Breast epithelium (tissue), 4 donors: ENCODE measurements at places on chromosomes 4 and X.

DNA sequence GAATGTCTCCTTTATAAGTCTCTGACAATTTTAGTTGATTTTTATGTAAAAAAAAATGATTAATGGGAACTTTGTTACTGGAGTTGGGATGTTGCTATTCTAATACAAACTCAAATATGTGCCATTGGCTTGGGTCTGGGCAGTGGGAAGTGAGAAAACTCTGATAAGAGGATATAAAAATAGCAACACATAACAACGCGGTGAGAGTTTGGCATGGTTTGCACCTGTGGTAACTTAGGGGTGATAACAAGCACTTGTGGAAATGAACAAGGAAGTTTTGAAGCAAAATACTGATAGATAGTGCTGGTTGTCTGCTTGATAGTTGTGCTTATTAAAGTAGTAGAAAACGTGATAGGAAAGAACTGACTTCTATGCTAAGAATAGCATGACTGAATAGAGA is 743.3 kb upstream of the AGA start:
- H3K36me3 ChIP-seq: no peaks in the 10 kb centered on the region
- H3K27ac ChIP-seq: no peak overlapping the region
- no peak overlapping the region for H3K4me3 ChIP-seq

DNA sequence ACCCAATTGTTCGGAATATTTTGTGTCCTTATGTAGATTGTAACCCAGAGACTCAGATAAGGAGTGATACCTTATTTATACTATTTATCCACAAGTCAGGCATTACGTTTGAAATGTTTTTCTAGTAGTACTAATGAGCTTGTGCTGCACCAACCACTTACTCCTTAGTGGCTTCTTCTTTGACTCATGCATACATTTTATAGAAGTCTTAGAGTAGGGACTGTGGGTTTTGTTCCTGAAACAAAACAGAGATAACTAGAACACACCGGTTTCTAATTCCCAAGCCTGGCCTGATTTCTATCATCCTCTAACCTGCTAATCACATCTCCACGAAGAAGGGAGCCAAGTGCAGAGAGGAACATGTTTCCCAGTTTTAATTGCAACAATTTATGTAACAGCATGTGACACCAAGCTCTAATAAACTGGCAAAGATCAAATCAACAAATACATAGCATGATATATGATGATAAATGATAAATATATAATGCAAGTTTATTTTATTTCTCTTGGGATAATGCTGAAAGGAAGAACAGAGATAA is 32.3 kb downstream of the MGARP start:
- H3K36me3 ChIP-seq: no peaks in the 10 kb centered on the region
- no peak overlapping the region for H3K4me3 ChIP-seq
- DNase-seq: no peak

DNA sequence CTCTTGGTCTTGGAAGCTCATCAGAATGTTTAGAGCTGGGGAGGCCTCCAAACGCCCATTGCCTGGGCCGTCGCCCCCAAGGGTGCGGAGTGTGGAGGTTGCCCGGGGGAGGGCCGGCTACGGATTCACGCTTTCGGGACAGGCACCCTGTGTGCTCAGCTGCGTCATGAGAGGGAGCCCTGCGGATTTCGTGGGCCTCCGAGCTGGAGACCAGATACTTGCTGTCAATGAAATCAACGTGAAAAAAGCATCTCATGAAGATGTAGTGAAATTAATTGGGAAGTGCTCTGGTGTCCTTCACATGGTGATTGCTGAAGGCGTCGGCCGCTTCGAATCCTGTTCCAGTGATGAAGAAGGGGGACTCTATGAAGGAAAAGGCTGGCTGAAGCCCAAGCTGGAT is 23.3 kb downstream of the RGS12 start:
- DNase-seq: peak; percentile 20
- no peaks in the 10 kb centered on the region for H3K4me1 ChIP-seq
- H3K27ac ChIP-seq: no peak overlapping the region
- H3K27me3 ChIP-seq: no peaks in the 10 kb centered on the region
- no peaks in the 10 kb centered on the region for H3K36me3 ChIP-seq
- no peak overlapping the region for H3K4me3 ChIP-seq

- no peaks in the 10 kb centered on the region for H3K4me1 ChIP-seq
- H3K27me3 ChIP-seq: no peaks in the 10 kb centered on the region
- H3K36me3 ChIP-seq: no peaks in the 10 kb centered on the region
- H3K4me3 ChIP-seq: no peak overlapping the region
- H3K27ac ChIP-seq: no peak overlapping the region
Measured at GRCh38 chr4:95155759-95156451, 392.9 kb downstream of the UNC5C start.

DNA sequence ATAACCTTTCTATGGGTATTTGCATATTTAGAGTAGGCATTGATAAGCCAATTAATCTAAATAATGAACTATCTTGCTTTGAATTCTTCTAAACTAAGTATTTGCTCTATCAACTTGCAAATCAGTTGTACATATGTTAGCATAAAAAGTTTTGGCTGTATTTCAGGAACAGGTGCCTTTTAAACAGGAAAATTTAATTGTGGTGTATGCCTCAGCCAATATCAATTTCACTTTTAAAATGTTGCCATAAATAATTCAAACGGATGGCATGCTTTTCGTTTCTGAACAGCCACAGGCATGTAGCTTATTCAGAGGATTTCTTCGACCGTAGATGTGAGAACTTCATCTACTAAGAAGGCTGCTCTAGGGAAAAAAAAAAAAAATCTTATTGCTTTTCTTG is 99.9 kb downstream of the DCLK2 start:
- no peak overlapping the region for H3K4me3 ChIP-seq
- no peak overlapping the region for H3K27ac ChIP-seq
- H3K27me3 ChIP-seq: no peaks in the 10 kb centered on the region

- no peak for DNase-seq
- H3K4me3 ChIP-seq: no peak overlapping the region
- no peaks in the 10 kb centered on the region for H3K27me3 ChIP-seq
- no peaks in the 10 kb centered on the region for H3K36me3 ChIP-seq
Measured at GRCh38 chr4:184437565-184438265, 36.6 kb downstream of the IRF2 start.

DNA sequence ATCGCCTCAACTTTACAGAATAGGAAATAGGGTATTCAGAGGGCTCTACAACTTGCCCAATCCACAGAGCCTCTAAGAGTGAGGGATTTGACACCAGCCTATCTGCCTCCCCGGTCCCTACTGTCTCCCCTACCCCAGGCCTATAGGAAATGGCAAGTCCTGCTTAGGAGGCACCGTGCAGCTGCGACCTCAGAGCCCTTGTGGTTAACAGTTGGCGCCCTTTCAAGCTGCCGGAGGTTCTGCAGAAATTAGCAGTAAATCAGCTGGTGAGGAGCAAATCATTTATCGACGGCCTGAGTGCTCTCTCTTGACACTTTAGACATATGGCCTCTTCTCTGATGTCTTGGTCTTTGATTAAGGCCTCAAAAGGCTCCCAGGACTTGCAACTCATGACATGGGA is 96.9 kb downstream of the CLNK start:
- no peak overlapping the region for H3K4me3 ChIP-seq
- no peak overlapping the region for H3K27ac ChIP-seq
- no peaks in the 10 kb centered on the region for H3K36me3 ChIP-seq
- H3K4me1 ChIP-seq: no peaks in the 10 kb centered on the region

DNA sequence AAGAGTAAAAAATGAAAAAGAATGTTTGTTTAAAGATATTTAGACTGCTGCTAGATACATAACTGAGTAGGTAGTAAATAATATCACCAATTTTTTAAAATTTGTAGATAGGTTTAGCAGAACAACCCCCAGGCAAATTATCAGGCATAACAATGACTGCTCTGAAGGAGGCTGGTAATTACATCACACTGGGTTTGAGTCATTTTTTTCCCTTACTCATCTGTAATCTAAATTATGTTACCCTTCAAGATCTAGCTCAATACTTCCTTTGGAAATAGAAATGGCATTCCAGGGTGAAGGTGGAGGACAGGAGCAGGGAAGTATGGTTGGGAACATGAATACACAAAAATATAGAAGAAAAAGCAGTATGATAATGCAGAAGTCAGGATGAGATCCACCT is 431.6 kb upstream of the MAOA start:
- no peak for DNase-seq
- H3K4me3 ChIP-seq: no peak overlapping the region
- no peaks in the 10 kb centered on the region for H3K4me1 ChIP-seq

DNA sequence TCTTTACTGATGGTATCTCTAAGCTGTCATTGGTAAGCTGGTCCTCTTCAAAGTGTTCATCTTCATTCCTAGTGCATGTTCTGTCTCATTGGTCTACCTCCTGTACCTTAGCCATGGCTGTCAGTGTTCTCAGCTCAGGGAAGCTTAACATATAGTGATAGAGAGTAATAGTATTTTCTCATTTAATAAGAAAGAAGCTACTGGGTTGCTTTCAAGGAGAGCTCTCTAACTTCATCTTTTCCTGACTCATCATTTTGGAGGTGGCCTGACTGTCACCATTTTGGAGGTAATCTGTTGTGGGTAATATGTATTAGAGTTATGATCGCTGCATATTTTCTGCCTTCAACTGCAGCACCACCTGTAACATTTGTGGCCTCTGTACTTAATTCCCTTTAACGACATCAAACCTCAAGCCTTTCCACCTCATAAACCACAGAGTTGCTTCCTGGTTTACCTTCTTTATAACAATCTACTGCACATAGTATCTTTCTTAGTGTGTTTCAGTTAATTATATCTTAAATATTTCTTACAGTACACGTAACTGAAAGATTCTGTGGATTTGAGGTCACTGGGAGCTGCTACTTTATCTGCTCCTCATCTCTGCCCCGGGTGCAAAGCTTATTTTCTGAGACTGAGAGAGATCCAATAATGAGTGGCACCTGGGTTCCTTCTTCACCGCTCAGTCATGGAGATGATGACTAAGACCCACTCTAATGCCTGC is 474.0 kb upstream of the TECRL start:
- no peak overlapping the region for H3K27ac ChIP-seq
- no peak overlapping the region for H3K4me3 ChIP-seq

DNA sequence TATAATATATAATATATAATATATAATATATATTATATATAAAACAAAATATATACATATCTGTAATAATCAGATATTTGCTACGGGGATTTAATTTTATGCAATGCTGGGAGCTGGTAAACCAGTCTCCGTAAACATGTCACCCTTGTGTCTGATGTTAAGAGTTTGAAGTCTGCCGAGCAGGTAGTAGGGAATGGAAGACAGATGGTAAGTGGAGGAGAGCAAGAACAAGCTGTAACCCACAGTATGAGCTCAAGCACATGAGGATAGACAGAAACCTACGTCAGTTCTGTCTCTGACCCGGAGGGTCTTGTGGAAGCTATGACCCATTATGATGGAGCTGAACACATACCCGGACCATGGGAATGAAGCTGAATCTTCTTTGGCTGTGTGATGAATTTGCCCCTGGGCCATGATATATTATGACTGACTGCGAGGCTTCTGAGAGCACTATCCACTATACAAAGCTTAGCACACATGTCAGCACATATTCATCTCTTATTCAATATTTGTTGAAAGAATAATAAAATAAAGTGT is 46.2 kb downstream of the TIGD2 start:
- DNase-seq: no peak
- H3K27me3 ChIP-seq: no peaks in the 10 kb centered on the region
- H3K27ac ChIP-seq: no peak overlapping the region
- no peaks in the 10 kb centered on the region for H3K4me1 ChIP-seq

- no peaks in the 10 kb centered on the region for H3K27me3 ChIP-seq
- H3K4me1 ChIP-seq: peaks cover 8% of the 10 kb centered on the region
- H3K27ac ChIP-seq: peak within 1 kb of the TSS; percentile 93
Measured at GRCh38 chr4:337143-337931, at the start of gene ZNF141. Gene ZNF141, plus strand, starts transcription at chr4:337814. Its CDS starts 170 bp downstream, at chr4:337984.

DNA sequence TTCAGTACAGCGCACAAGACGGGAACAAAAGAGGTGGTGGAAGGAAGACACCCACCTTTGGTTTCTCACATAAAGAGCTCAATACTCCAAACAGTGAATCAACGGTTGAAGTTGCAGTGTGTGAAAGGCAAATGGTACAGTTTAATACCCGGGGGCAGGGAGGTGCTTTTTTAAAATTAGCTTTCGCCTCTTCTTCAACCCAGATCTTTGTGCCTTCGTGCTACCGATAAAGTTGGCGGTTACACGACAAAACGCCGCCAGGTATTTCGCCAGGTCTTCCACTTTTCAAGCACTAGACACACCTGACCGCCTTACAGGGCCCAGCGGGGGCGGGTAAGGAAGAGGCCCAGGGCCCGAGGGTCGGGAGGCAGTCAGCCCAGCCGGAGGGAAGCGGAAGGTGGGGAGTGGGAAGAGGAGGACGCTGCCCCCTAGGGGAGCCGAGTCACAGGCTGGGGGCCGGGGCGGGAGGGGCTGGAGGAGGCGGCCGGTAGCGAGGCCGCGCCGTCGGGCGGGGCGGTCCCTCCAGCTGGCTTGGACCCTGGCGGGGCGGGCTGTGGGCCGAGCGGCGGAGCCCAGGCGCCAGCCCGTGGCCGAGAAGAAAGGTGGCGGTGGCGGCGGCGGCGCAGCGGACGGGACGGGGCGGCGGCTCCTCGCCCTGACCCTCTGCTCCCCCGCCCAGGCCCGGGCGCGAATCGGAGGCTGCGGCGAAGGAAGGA is 16.0 kb downstream of the UTP3 start:
- peak; percentile 59 for DNase-seq
- H3K27ac ChIP-seq: peak overlapping the region; percentile 98
- H3K27me3 ChIP-seq: no peaks in the 10 kb centered on the region
- H3K4me1 ChIP-seq: no peaks in the 10 kb centered on the region

DNA sequence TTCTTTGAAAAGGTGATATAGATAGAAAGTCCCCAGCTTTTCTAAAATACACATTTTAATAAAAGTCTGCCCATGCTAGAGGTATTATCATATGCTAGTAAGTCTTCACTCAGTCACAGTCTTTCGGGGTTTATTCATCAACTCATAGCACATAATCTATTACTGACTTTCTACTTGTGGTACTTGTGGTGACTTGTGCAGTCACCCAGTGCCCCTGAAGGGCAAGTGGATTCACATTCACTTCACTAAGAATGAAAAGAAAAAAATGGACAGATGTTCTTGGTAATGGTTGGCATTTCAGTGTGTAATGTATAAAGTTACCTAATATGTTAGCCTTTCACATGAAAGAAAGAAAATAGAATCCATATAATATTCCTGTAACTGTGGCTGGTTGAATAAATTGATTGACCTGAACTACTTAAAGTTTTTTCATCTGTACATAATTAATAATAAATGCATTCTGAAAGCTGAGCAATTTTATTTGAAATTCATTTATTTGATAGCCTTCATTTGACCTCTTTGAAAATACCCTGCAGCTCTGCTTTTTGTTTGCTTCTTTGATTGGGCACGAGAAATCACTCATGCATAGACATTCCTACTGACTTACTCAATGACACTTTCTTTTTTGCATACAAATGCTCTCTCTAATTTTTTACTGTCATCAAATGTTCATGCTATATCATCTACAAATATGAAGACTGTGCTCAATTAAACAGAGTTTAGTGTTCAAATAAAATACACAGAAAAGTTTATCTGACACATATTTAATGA is 39.5 kb upstream of the ZNF330 start:
- H3K4me1 ChIP-seq: no peaks in the 10 kb centered on the region
- H3K27me3 ChIP-seq: no peaks in the 10 kb centered on the region
- H3K36me3 ChIP-seq: no peaks in the 10 kb centered on the region
- H3K4me3 ChIP-seq: no peak overlapping the region
- no peak for DNase-seq
- no peak overlapping the region for H3K27ac ChIP-seq
